ENCODE measurements at places on chromosomes 2 and 18.

DNA sequence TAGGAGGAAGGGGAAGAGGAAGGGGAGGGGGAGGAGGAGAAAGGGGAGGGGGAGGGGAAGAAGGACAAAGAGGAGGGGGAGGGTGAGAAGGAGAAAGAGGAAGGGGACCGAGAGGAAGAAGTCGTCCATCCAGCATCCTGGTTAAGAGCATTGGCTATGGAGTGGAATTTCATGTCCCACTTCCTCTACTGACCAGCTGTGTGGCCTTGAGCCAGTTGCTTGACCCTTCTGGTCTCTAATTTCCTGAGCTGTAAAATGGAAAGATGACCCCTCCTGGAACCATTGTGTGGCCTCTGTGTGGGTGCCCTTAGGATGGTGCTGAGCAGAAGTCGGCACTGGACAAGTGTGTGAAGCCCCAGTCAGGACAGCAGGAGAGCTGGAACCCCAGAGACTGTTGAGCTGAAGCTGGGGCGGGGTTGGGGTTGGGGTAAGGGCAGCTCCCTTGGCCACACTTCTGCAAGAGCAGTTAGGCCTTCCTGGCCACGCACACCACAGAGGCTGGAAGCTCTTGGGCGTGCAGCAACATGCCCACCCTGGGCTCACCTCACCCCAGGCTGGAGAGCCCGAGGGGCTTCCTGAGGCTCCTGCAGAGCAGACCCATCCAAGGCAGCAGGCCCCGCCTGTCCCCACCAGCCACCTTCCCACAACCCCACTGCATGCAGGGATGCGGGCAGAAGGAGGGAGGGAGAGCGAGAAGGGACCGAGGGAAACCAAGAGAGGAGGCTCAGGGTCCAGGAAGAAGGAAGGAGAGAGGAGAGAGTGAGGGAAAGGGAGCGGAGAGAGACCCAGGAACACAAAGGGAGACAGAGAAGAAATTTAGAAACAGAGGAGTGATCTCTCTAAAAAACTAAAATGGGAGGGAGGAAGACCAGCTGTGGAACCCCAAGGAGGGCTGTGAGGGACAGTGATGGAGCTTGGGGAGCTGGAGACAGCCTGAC is 16.2 kb downstream of the ADRA2B start:
- no peak for DNase-seq

- DNase-seq = no peak
Observed at GRCh38 chr2:3023531-3023930, 354.1 kb downstream of the EIPR1 start.

DNA sequence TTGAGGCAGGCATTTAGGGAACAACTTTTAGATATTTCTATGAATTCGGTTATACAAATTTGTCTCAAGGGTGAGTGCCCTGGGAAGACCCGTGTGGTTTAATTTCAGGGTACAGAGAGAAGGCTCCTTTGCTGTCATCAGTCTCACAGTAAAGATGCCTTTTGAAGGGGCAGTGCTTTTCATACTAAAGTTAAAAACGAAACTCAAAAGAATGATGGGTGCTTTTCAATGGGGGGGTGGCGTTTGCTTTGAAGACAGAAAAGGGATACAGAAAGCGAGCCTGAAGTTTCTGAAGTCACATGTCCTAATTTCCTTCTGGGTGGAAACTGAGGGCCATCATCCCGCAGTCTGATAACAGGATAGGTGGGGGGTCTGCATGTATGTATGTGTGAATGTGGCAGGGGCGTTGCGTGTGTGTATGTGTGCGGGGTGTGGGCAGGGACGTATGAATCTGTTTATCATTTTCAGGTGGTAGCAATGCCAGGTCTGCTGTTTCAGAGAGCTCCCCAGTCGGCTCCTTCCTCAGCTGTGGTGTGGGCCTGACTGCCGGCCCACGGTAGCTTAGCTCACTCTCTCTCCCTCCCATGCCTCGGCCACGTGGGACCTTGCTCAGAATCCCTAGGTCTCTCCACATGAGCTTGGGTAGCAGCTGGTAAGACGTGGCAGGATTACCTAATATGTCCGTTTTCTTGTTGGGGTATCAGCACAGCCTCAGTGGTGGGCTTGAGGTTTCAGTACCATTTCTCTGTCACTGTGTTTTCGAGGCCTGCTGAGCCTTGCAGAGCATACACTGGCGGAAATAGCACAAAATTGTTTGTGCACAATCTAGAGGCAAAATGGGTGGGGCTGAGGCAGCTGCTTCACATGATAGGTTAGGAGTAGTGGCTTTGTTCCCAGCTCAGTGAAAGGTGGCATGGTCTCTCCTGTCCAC is 32.7 kb downstream of the ARHGAP25 start:
- no peak for DNase-seq

GRCh38 chr2:120920454-120921148 is 184.9 kb downstream of the GLI2 start:
- no peak for DNase-seq

GRCh38 chr2:119553687-119554344 is 9.6 kb downstream of the CFAP221 start:
- no peak for DNase-seq

DNA sequence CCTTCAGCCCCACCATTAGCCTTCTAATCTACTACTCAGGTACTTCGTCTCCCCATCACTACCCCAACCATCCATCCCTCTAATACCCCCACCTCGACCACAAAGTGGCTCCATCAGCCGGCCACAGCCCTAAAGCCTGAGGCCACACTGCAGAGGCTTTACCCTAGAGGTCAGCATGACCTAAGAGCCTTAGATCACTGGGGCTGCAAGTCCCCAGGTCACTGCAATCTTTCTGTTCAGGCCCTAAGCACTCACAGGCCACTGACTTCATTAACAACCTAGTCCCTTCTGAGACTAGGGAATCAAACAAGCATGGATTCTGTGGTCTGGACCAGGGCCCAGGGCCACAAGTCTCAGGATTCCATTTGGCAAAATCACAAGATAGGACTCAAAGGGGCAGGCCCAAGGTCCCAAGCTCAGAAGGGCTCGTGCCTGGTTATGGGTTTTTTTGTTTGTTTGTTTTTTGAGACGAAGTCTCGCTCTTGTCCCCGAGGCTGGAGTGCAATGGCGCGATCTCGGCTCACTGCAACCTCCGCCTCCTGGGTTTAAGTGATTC is 37.0 kb upstream of the PKDCC start:
- DNase-seq = no peak

DNA sequence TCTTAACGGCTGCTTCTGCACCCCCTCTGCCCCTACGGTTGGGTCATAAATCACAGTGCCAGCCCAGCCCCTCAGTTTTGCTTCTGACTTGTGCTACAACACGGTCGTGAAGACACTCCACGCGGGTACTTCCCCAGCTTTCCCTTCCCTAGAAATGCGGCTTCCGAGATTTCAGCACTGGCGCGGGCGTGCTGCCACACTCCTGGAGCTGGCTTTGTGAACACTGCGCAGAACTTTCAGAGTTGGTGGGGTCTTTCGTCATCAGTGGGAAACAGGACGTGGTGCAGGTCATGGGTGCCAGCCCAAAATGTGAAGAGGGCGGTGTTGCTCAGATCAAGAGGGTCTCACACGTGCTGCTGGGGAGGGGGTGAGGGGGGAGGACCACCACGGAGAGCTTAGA is 733.0 kb upstream of the SALL3 start:
- DNase-seq = no peak

GRCh38 chr2:40400336-40400953 is 51.4 kb downstream of the SLC8A1 start:
- DNase-seq = no peak

- no peak for DNase-seq
Observed at GRCh38 chr2:12412898-12413305, 303.8 kb upstream of the TRIB2 start.

- DNase-seq = no peak
Observed at GRCh38 chr2:33443274-33443829, 33.1 kb upstream of the RASGRP3 start.

DNA sequence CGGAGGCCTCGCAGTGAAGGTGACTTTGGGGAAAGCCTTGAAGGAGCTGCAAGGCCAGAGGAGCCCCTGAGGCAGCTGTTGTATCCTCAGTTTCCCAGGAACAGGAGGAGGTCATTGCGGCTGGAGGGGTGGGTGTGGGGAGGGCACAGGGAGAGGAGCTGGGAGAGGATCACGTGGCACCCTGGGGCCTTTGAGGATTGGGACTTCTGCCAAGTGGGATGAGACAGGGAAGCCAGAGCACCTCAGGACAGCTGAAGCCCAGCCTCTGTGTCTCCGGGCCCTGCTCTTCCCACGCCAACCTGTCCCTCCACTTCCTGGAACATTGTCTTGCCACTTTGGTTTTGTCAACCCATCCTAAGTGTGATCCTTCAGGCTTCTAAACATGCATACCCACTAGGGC is 19.4 kb upstream of the RRM2 start:
- no peak for DNase-seq

DNA sequence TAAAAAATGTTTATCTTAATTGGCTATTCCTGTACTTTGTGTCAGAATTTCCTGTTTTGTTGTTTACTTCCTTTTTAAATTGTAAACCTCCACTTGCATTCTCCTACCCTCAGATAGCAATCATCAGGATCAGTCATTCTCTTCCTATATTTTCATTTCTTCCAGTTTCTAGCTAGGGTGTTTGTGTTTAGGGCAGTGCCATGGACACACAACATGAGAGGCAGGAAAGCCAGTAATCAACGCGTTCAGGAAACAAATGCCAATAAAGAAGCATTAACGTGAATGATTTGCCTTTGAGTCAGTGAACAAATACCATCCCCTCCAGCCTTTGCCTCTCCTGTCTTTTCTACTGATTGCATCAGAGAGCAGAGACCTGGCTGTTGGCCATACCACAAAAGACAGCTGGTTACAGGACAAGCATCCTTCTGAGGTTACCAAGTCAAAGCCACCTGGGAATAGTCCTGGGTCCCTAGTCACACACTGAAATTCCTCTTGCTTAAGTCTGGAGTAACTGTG is 56.7 kb upstream of the FHL2 start:
- DNase-seq = no peak

DNA sequence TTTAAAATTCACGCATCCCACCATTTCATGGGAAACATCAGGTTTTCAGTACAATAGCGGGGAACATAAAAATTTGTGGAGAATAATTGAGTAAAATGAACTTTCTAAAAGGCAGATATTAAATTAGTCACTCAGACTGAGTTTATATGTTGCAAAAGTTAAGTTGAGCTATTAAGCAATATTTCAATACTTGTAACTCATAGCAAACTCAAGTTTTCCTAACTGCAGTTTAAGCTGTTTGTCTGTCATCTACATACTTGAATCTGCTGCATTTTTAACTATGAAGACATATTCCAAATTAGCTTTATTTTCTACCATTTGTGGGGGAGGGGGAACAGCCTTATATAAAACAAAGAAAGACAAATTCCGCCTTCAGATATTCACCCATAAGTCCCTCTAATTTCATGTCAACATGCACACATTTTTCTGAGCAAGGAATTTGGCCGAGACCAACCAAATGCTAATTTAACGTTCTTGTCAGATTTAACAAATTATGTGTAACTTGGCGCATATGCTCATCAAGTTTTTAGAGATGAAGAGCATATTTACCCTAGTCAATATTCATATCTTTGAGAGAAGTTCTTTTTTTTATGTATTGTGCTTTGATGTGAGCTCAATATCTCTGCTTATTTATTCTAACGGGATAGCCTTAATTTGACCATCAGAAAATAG is 462.9 kb downstream of the TXNL1 start:
- DNase-seq = no peak

- no peak for DNase-seq
Observed at GRCh38 chr2:201839727-201840126, 33.4 kb downstream of the CDK15 start.

- DNase-seq = no peak
Observed at GRCh38 chr2:167318581-167318980, 430.3 kb downstream of the XIRP2 start.

GRCh38 chr18:8894823-8895222 is 189.5 kb downstream of the MTCL1 start:
- DNase-seq = no peak

DNA sequence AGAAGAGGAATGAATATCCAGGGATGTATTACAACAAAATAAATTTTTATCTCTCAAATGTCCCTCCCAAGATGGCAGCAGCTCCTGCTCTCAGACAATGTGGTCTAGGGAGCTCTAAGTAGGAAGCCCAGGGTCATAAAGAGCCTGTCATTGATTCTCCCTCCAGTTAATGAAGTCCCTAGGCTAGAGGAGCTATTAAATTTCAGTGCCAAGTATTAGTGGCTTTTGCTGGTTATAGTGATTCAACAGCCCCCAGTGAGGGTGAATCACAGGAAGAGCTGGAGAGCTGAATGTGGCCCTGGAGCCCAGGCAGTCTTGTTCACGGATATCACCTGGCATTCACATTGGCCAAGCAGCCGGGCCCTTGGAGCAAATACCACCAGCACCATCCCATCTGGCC is 109.8 kb upstream of the YPEL5 start:
- DNase-seq = no peak

DNA sequence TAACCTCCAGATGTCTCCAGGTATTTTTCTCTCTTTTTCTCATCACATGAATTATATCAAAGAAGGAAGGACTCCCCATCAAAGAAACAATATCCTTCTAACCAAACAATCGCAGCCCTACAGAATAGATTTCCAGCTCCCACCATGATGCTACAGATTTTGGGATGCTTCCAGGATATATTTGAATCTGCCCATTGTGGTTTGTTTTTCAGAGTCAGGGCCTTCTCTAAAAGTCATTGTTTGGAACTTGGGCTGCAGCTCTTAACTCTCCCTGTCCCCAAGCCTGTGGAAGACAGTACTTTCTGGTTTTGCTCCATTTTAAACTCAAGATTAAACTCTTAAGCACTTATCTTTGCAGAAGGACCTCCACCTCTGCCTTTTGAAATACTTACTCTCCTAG is 223.2 kb downstream of the PMAIP1 start:
- no peak for DNase-seq

- DNase-seq = no peak
Observed at GRCh38 chr18:66575263-66575662, 28.6 kb downstream of the CDH19 start.

- no peak for DNase-seq
Observed at GRCh38 chr2:121104721-121105141, 180.3 kb downstream of the TFCP2L1 start.

GRCh38 chr2:62586981-62587380 is 81.0 kb upstream of the TMEM17 start:
- DNase-seq = no peak

DNA sequence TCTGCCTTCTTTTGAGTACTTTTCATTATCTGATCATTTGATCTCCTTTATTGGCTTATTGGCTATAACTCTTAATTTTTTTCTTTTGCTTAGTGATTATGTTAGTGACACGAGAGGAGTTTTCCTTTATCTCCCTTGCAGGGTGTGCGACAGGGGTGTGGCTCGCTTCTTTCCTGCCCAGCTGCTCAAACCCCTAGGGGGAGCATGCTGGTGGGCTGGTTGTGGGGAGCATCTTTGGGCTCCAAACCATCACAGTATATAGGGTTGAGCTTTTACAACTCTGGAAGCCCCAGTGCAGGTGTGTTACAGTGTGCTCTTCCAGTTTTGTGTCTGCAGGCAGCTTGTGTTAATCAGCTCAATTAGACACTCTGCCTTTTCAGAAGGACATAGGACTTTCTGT is 357.0 kb upstream of the TMEFF2 start:
- no peak for DNase-seq

DNA sequence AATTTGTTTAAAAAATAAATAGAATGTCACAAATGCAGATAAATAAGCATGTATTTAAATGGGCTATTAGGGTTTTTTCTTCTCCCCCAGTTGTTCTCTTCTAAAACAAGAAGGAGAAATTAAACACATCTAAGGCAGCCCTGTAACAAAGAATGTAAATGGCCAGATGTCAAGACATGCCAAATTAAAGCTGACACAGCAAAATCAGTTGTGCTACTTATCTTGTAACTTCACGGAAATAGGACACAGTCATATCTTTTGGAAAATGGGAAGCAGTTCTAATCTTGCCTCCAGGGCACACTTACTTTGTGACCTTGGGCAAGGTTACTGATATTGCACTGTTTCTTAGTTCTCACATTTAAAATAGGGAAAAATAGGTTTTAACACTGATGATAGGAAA is 200.1 kb upstream of the NRXN1 start:
- DNase-seq = no peak

- DNase-seq = no peak
Observed at GRCh38 chr2:43405829-43406228, 179.4 kb upstream of the ZFP36L2 start.

All from activated CD4-positive, alpha-beta T cell treated with anti-CD3 and anti-CD28 coated beads for 1 hour (primary cell).